Colonic mucosa (tissue), 4 donors: ENCODE measurements at places on chromosomes 11 and 22. TPM values are rescaled to one million over a fixed set of nuclear protein-coding genes. Genes with fewer than 3 reads are reported as not detected.
A peak's percentile ranks its signal among the peaks of the same experiment; 100 is the strongest.

- DNase-seq, result no peak
- H3K4me3 ChIP-seq, result no peak overlapping the region
- H3K27ac ChIP-seq, result no peak overlapping the region
- no peaks in the 10 kb centered on the region for H3K27me3 ChIP-seq
These were observed 77.9 kb downstream of the SCN3B start for GRCh38 chr11:123576501-123576900.

DNA sequence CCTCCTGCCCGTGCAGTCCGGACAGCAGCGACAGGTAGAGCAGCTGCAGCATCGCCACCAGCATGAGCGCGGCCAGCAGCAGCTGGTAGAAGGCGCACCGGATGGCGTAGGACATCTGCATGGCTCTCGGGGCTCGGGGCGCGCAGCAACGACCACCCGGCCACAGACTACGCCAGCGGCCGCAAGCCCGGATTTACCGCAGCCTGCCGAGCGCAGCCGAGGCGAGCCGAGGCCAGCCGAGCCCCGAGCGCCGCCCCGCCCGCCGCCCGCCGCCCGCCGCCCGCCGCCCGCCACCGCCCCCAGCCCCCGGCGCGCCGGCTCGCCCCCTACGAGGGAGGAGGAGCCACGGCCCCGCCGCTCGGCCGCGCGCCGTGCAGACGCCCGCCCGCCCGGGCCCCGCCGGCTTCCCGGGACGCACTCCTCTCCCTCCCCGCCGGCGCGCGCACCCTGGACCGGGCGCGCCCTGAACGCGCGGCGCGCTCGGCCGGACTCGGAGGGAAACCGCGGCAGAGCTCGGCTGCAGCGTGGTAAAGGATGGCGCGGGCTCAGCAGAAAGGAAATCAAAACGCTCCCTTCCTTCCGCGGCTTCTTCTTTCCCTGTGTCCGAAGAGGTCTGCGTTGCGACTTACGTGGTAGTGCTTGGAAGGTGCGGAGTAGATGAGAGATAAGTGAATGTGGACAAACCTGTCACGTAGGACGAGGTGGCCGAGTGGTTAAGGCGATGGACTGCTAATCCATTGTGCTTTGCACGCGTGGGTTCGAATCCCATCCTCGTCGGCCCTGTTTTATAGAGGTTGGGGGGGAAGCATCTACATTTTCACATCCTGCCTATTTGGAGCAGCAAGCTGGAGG is at the start of gene B4GAT1:
Gene B4GAT1 (minus strand): TSS at position 205 of the 852 bp plus-strand sequence. CDS start 84 bp downstream, at position 121.
- peak within 1 kb of the TSS; percentile 78 for H3K4me3 ChIP-seq
- H3K27ac ChIP-seq, result peak within 1 kb of the TSS; percentile 87
- DNase-seq, result peak; percentile 90

GRCh38 chr11:86440843-86441242 is 66.2 kb downstream of the CCDC81 start:
- no peak overlapping the region for H3K4me3 ChIP-seq
- H3K4me1 ChIP-seq, result no peaks in the 10 kb centered on the region
- no peaks in the 10 kb centered on the region for H3K36me3 ChIP-seq
- H3K27me3 ChIP-seq, result no peaks in the 10 kb centered on the region

The HMOX1 gene
- total RNA-seq, result 50.3 TPM

The TBX10 gene
- total RNA-seq, result 19.3 TPM

The NAALAD2 gene
- total RNA-seq, result 0.25 TPM

The SPDYC gene
- not detected for total RNA-seq

The FGF3 gene
- total RNA-seq, result not detected
